ENCODE measurements at places on chromosomes 2 and 18.

- DNase-seq, result no peak
These were observed 61.1 kb upstream of the ID2 start for GRCh38 chr2:8620611-8621382.

DNA sequence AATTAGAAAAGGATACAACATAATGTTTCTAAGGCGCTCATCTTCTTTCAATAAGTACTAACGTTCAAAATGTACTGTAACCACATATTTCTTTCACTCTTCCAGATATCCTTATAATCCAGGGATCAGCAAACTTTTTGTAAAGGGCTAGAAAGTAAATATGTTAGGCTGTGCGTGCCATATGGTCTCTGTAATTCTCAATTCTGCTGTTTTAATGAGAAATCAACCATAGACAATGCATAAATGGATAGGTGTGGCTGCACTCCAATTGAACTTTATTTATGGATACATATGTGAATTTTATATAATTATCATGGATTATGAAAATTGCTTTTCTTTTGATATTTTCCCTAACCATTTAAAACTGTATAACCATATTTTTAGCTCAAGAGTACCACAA, 459.4 kb downstream of the EPHA4 start:
- DNase-seq, result no peak

GRCh38 chr18:74268933-74269620, 22.7 kb downstream of the CYB5A start:
- no peak for DNase-seq

- DNase-seq, result no peak
These were observed 53.8 kb upstream of the TMEM87B start for GRCh38 chr2:112001136-112001715.

- DNase-seq, result no peak
These were observed 424.0 kb downstream of the NR4A2 start for GRCh38 chr2:155908567-155908966.

DNA sequence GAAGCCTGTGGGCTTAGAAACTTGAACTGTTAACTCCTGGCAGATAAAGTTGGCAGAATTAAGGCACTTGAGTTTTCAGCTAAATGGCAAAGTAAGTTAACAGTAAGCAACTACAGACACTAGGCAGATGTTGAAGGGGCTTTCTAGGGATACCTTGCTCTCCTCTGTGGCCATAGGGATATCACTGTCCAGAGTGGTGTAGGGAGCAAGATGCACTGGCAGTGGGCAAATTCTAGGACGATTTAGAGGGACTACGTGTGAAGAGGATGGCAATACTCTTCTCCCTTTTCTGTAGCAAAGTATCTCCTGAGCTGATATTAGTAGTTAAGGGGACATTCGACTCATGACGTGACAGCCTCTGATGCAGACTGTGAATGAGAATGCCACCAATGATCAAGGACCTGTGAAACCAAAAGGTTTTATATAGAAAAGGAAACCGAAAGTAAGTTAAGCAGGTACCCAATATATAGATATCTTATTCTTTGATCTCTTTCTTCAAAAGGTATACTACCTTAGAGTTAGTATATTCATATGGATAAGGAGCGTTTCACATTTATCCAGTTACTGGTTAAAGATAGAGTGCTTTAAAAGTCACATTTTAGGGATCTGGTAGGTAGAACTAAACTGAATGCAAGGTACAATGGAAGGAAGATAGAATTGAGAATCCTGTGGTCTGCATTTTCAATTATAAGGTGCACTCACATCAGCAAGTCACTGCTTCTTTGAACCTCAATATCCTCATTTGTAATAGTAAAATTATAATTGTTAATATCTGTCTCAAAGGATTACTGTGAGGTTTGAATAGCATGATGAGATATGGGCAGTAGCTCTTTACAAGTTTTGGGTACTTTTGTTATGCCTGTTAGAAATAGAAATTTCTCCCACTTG, 106.4 kb downstream of the KCNH7 start:
- no peak for DNase-seq

GRCh38 chr18:61323951-61324350, 9.3 kb upstream of the CDH20 start:
- no peak for DNase-seq

- no peak for DNase-seq
These were observed 86.7 kb upstream of the B3GNT7 start for GRCh38 chr2:231308631-231309428.

DNA sequence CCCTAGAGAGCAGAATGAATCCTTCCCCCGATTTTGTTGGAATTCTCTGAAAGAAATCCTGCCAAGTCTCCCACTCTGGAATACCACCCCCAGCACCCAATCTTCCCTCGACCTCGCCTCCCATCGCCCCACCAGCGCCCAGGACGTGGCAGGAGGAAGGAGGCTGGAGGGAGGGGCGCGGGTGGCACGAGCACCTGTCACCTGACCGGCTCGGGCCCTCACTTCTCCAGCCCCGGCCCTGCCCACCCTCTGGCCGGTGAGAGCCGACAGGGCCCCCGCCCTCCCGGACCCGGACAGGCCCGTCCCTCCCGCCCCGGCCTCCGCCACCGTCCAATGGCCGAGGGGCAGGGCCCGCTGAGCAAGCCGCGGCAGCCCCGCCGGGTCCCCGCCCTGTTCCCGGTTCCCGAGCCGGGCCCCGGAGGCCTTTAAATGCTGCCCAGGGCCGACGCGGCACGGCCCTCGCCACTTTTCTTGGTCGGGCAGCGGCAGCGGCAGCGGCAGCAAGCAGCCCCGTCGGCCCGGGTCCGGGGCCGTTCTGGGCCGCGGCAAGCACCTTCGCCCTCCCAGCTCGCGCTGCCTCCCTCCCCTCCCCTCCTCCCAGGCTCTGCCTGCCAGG, at the start of gene LGALSL:
Gene LGALSL, plus strand, starts transcription at position 393 of the 616 bp plus-strand sequence. CDS start 384 bp downstream, outside the sequence.
- no peak for DNase-seq

- DNase-seq, result no peak
These were observed 119.5 kb upstream of the RAB12 start for GRCh38 chr18:8489761-8490160.

GRCh38 chr2:207067473-207067872, 98.3 kb downstream of the KLF7 start:
- no peak for DNase-seq

- no peak for DNase-seq
These were observed 78.4 kb downstream of the TNS1 start for GRCh38 chr2:217924346-217924901.

- DNase-seq, result no peak
These were observed 292.1 kb downstream of the SLC4A3 start for GRCh38 chr2:219919506-219919905.

DNA sequence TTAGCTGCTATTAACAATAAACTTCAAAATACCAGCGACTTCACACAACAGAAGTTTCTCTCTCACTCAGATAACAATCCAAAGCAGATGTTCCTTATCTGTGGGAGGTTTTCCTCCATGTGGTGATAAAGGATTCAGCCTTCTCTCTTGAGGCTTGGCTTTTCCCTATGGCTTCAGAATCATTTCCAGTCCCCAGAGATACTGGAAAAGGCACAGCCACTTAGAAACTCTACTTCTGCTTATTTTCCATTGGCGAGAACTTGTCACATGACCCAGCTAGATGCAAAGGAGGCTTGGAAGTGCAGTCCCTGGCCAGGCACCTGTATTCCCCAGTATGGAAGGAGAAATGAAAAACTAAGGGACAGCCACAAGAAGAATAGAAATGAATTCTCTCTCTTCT, 344.8 kb downstream of the MTX2 start:
- no peak for DNase-seq

- no peak for DNase-seq
These were observed 29.9 kb upstream of the MMADHC start for GRCh38 chr2:149617476-149617875.

GRCh38 chr18:45783097-45784075, 42.1 kb upstream of the SIGLEC15 start:
- DNase-seq, result no peak

DNA sequence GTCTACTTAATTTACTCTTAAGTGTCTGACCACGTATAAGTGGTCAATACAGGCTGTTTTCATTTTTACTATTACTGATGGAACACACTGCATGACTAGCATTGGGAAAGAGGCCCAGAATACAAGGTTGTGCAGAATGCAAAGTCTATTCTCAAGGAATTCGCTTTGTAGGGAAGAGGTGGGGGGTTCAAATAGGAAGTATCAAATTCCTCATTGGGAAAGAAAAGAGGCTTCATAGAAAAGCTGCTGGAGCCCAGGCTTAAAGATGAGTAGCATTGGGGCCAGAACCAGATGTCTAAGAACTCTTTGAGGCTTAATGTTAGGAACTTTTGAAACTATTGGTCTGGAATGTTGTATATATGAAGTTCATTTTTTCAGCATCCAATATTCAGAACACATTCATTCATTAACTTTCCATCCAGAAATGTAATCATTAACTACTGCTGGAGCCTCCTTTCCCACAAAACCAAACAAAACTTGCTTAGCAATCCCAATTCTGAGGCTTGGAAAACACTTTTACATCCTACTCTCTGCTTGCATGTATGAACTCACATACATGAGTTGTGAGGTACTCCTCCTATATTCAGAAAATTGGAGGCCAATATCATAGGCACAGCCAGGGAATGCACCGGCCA, 994 bp upstream of the LRATD1 start:
- DNase-seq, result no peak

- DNase-seq, result no peak
These were observed 683.4 kb upstream of the FSHR start for GRCh38 chr2:49837561-49838293.

- no peak for DNase-seq
These were observed 10.8 kb downstream of the GBX2 start for GRCh38 chr2:236157366-236157765.

DNA sequence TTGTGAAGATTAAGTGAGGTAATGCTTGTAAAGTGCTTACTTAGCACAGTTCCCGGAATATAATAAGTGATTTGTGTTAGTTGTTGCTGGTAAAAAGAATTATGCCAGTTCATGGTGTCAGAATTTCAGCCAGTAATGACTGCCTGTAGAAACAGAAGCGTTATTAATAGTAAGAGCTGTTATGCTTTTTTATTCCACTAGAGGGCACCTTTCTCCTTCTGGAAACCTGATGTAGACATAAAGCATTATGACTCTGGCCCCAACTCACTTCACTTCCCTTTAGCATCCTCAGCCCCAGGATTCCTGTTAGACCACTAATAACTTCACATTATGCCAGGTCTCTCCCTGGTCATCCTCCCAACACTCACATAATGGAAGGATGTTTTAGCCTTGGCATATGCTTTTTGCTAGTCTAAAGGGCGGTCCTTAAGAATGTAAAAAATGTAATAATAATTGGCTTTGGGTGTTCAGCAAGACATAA, 34.9 kb downstream of the C18orf54 start:
- DNase-seq, result no peak

- no peak for DNase-seq
These were observed 778.5 kb downstream of the BCL11A start for GRCh38 chr2:59774821-59775433.

DNA sequence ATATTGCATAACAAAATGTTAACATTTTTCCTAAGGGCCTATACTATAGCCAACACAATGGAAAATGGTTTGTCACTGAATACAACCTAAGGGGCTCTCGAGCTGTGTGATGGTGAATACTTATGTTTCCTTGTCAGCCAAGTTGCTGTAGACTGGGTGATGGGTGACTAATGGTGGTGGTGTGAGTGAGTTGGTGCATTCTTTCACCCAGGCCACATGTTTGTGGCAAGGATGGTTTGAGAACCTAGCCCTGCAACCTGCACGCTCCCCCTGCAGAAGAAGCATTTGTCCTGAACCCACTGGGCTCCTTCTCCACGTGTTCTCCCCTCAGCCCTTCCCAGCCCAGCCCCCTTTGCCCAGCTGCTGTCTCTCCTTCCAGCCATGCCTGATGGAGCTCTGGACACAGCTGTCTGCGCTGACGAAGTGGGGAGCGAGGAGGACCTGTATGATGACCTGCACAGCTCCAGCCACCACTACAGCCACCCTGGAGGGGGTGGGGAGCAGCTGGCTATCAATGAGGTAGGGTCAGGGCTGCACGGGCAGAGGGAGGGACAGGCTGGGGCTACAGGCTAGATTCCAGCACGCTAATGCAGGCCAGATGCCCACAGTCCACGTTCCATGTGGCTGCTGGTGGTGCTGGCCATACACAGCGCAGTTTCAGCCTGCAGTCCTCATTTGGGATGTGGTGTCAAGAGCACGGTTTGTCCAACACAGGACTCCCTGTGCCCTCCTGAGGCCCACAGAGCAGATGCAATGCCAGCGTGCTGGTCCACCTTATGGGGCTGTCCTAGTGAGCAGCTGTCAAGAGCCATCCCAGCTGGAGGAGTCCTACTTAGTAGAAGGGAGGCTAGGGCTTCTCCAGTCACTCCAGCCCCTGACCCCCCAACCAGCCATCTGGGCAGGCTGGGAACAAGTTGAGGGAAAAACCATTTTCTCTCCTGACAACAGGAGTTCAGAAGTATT, 65.4 kb downstream of the FAM168B start:
- DNase-seq, result no peak

DNA sequence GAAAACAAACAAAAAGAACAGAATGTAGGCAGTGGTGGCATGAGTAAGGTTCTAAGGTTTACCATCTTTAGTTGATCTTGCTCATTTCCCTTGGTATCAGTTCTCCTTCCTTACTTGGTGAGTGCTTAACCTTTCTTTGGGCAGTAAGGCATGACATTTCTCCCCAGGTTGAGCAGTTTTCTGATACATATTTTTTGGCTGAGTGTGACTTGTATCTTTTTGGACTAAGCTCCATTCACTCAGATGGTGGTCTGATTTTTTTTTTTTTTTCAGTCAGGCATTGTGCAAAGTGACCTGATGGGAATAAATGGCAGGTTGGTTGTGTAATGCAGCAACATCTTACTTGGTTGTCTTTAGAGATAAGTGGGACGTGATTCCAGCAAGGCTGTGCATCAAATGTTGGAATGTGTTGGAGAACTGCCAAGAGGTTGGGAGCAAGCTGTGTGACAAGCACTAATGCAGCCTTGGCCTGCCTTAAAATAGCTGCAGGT, 15.1 kb downstream of the SPTBN1 start:
- no peak for DNase-seq

DNA sequence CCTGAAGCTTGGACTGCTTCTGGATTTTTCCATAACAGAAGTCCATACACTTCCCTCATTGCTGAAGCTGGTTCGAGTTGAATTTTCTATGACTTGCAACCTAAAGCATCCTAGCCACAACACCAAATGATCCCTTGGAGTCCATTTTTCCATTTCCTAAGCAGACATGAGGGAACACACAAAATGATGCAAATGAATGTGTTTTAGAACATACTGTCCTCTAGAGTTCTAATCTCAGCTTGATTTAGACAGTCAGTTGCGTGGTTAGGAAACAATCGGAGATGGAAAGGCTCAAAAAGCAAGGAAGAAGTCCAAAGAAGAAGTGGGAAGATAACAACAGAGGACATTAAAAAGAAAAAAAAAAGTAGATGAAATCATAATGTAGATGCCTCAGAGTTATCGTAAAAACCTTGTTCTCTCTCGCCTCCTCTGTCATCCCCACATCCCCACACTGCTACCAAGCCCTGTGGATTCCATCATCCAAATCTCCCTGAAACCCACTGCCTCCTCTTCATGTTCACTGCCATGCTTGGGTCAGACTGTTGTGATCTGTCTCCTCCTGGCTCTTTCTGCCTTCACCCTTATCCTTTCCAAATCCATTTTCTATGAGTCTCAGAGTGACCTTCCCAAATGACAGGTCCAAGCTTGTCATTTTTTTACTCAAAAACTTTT, 58.4 kb downstream of the TMEM247 start:
- no peak for DNase-seq
